Stimulated activated CD8-positive, alpha-beta memory T cell treated with anti-CD3 and anti-CD28 coated beads, Interleukin-15, amount 100 ng/mL, for 4 hours (primary cell): ENCODE measurements at places on chromosomes 1 and 21.

GRCh38 chr21:42782723-42783242, 96.6 kb downstream of the WDR4 start:
- DNase-seq = no peak

- no peak for DNase-seq
Measured at GRCh38 chr1:17510138-17510537, 29.4 kb upstream of the ARHGEF10L start.

GRCh38 chr1:232667094-232667777, 37.3 kb upstream of the SIPA1L2 start:
- DNase-seq = no peak

DNA sequence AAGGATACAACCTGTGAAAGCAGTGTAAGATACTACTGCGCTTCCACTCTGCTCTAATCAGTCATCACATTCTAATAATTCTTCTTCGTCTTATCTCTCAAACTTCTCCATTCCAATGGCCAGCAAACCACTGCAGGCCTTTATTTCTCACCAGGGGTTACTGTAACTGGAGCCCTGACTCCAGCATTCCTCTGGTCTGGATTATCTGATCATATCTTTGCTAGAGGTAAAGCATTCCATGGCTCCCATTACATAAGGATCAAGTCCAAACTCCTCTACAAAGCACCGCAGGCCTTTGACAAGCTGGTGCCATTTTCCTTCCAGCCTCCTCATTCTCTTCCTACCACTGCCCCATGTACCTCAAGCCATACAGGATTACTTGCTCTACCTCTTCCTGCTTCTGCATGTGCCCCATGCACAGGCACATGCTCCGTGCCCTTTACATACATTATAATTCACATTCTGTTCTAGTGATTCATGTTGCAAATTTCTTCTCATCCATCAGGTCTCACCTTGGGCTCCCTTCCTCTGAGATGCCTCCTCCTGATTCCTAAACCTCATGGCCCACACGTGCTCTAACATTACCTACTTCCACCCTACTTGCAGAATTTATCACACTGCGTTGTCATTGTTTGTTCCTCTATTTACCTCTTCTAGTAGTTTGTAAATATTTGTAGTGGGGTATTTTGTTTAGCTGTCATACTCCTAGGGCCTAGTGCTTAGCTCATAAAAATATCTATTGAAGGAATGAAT, 9.3 kb upstream of the SERBP1 start:
- no peak for DNase-seq

DNA sequence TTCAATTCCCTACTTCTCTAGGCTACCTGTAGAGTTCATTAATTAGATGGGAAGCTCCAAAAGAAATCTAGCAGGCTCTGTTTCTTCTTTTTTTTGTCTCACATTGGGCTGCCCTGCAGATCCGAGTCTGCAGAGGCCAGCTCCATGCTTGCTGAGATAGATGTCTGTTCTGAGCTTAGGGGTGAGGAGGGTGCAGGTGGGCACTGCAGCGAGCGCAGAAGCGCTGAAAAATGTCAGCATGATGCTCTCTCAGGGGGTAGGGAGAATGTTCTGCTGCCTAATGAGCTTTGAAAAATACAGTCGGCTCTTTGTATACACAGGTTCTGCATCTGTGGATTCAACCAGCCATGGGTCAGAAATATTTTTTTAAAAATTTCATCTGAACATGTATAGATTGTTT, 56.8 kb upstream of the KCNA3 start:
- no peak for DNase-seq

DNA sequence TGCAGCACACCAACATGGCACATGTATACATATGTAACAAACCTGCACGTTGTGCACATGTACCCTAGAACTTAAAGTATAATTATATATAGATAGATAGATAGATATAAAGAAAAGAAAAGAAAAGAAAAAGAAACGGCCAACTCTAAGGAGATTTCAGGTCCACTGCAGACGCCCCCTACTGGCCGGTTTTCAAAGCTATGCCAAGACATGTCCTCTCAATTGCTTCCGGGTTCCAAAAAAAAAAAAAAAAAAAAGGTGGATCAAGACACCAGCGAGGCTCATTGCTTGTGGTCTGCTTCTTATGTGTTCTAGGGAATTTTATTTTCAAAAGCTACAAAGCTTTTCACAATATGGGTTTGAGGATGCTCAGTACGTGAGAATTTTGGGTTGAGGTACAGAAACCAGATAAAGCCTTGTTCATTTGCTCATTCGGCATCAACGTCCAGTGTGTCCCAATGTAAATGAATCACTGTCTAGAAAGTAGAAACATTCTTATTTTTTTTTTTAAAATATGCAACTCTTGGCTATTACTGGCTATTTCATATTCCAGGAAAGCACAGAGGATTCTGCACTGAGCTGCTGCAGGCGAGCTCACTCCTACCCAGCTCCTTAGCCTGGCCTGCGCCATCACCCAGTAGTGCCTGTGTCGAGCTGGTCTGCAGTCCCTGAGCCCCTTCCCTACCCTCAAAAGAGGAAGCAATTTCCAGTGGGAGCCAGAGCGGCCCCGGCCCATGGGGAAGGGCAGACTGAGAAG, 643.0 kb downstream of the KIF26B start:
- no peak for DNase-seq

DNA sequence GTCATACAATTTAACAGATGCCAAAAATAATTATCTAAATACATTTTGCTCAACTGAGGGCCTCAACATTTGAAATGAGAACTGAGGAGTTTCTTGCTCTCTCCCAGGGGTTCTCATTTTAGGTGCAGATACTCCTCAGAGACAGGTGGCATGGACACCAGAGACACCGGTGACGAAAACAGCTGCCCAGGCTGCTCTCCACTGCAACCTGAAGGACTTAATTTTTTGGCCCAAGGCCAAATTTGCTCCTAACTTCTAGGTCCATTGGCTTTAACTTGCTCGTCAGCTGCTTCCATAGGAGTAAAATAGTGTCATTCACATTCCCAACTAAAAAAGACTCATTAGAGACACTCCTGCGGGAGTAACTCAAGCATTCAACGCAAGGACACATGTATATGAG, 87.0 kb downstream of the NRIP1 start:
- DNase-seq = no peak

DNA sequence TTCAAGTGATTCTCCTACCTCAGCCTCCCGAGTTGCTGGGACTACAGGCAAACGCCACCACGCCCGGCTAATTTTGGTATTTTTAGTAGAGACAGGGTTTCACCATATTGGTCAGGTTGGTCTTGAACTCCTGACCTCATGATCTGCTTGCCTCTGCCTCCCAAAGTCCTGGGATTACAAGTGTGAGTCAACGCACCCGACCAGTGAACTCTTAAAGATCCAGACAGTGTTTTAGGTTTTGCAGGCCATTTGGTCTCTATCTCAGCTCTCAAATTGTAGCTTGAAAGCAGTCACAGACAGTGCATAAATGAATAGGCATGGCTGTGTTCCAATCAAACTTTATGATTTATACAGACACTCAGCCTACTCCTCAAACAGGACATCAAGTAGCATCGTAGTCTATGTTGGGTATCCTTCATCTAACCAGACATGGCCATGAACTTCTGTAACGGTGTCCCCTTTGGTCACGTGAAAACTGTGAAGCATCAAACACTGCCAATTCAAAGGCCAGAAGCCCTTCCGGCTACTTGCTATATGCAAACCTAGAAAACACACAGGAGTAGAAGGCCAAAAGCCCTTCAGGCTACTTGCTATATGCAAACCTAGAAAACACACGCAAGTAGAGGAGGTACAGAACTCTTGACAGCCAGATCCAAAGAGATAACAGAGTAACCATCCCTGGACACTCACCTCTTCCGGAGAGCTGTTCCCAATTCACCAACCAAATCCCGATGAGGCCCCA, 3.1 kb downstream of the FUCA1 start:
- DNase-seq = no peak

- peak; percentile 36 for DNase-seq
Measured at GRCh38 chr21:42193131-42193671, 25.7 kb upstream of the ABCG1 start.

- no peak for DNase-seq
Measured at GRCh38 chr1:229716069-229716468, 90.0 kb downstream of the URB2 start.

DNA sequence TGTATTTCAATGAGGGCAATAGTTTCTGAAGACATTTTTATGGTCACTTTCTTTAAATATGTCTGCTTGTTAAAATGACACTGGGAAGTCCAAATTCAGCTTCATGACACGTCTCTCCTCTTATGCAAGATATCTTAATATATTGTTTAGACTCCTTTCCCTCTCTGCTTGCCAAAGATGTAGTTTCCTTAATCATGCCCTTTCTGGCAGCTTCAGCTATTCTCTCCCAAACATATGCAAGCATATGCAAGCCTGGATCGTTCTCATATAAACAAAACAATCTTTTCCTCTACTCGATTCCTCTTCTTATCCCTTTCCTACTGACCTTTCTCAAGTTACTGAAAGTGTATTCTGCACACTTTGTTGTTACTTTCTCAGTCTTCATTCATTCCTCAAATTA, 372.2 kb downstream of the PTBP2 start:
- no peak for DNase-seq

- DNase-seq = no peak
Measured at GRCh38 chr1:48741380-48741779, 35.3 kb downstream of the BEND5 start.

- DNase-seq = no peak
Measured at GRCh38 chr1:76053021-76053420, 21.5 kb upstream of the ST6GALNAC3 start.

DNA sequence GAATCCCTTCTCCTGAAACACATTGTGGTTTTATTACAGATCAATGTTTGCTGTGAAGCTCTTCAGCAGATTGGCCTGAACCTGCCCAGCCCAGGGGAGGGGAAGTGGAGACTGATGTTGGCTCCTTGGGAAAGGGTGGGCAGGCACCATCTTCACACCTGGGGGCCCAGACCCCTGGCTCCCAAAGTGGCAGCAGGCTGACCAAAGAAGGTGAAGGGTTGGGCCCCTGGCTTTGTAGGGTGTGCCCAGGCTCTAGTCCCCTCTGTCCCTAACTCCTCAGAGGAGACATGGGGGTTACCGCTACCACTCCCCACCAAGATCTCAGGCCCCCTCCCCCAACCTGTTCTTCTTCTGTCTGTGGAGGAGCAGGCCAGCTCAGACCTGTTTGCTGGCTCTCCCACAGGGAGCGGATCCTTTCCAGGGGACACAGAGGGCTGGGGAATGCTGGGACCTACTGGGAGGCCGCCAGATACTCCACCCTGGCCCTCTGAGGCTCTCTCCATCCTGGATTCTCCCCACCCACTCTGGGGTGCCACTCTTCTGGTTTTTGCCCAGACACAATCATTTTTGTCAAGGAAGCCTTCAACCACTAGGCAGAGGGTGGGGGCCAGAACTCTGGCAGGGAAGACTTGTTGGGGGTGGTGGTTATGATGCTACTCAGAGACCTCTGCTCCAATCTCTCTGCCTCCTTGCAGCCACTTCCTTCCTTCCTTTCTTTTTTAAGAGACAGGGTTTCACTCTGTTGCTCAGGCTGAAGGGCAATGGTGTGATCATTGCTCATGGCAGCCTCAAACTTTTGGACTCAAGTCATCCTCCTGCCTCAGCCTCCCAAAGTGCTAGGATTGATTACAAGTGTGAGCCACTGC, 5.0 kb upstream of the EFNA3 start:
- no peak for DNase-seq

DNA sequence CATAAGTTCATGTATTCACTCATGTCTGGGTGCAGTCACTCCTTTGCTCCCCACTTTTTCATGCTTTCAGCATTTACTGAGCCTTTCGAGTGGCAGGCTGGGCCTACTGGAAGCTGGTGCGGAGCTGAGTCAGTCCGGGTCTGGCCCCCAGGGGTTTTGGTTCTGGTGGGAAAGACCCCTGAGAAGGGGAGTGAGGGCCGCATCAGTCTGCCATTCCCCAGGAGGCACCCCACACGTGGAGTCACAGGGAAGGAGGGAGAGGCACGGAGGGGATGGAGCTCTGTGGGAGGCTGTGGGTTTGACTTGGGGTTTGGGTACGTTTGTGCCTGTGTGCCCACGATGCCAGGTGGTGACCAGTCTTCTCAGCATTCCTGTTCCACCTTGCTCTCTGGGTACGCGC, 87.9 kb downstream of the PTPRU start:
- no peak for DNase-seq

- no peak for DNase-seq
Measured at GRCh38 chr1:109664671-109665070, 3.2 kb upstream of the GSTM2 start.

- DNase-seq = no peak
Measured at GRCh38 chr1:45329445-45329844, 2.8 kb downstream of the HPDL start.

DNA sequence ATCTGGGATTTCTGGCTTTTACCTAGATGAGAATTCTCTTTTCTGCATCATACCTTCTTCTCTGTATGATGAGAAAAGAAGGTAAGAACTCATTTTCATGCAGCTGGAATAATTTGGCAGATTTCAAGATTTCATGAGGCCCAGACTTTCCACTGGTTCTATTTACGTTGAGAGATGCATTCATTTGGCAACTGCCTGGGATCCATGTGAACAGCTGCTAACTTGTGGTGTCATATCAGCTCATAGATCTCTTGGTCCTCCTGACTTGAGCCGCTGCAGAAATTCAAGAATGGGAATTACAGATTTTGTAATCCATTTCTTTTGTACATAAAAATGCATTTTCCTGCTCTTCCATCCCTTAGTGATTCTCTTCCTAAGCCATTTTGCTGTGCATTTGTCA, 17.1 kb upstream of the C1orf87 start:
- DNase-seq = no peak

GRCh38 chr1:22168412-22168973, 25.6 kb upstream of the WNT4 start:
- DNase-seq = no peak

DNA sequence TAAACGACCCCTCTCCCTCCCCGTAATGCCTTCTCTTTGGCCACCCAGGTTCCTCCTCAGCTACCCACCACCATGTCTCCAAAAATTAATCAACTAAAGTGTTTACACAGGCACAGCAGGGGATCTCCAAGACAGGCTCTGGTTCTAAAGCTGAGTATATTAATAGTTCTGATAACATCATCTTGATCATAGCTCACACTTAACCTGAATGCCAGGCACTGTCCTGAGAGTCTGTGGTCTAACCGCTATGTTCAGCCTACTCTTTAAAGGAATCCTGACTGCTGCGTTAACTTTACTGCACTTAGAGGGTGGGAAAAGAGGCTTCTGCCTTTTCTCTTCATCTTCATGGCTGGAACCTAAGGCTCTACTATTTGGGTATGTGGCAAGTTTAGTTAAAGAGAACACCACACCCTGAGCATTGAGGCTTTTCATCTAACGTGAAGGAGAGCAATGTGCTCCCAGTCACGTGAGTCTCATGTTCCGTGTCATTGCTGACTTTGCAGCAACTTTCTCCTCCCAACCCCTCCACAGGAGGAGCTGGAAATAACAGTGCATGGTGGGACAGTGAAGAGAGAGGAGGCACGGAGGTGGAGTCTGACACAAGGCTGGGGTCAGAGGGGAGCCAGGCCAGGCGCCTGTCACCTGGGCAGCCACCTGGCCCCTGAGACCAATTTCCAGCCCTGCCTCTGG, 86.4 kb downstream of the FAM78B start:
- DNase-seq = no peak

- no peak for DNase-seq
Measured at GRCh38 chr1:66360285-66360724, 173.6 kb upstream of the SGIP1 start.

- no peak for DNase-seq
Measured at GRCh38 chr1:229248821-229249817, 21.8 kb upstream of the RAB4A start.

GRCh38 chr1:92365378-92366039, 66.7 kb downstream of the RPAP2 start:
- DNase-seq = no peak

GRCh38 chr1:58162952-58163550, 383.5 kb downstream of the OMA1 start:
- DNase-seq = no peak
